ENCODE measurements at places on chromosomes 3 and 15. TPM values are rescaled to one million over a fixed set of nuclear protein-coding genes. Genes with fewer than 3 reads are reported as not detected.
A peak's percentile ranks its signal among the peaks of the same experiment; 100 is the strongest.

DNA sequence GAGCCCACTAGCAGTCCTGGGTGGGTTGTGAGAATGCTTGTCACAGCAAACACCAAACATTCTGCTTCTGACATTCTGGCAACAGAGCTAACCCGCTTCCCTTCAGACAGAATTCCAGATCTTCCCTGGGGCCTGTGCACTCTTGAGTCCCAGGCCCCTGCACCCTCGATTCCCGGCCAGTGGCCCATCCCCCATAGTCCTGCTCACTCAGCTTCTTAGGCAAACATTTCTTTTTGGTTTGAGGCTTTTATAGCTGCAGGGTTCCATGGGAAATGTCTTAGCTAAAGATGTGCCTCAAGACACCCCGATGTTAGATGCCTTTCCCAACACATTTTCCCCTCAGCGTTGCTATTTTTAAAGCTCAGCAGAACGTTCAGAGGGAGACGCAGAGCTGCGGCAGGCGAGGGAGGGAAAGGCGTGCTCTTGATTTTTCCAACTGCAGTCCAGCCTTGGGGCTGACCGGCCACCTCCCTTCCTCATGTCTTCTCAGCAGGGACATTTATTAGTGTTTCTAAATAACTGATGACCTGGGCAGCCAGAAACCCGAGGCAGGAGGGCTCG lies 35.2 kb downstream of the ABTB1 start:
- no peak for DNase-seq

DNA sequence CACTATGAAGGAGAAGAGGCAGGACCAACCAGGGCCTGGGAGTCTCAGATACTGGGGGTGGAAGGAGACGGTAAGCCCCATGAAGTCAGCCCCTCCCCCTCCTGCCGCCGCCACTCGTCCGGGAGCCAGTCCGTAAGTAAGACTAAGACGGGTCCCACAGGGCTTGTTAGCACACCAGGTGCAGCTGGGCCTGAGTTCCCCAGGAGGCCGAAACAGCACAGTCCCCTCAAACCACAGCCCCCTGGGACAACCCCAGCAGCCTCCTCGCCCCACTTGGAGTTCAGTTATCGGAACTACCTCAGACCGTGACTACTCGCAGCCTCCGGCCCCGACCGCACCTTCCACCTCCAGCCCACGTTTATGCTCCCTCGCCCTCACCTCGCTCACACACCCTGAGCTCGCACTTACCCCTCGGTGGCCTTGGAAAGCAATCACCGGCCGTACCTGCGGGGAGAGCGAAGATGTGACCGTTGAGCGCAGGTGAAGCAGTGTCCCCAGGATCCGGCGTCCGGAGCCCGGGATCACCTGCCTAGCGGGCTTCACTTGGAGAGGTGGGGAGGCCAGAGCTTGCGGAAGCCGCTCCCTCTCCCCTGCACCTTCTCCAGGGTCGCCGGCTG lies 557 bp downstream of the ELL3 start:
- no peak for DNase-seq

DNA sequence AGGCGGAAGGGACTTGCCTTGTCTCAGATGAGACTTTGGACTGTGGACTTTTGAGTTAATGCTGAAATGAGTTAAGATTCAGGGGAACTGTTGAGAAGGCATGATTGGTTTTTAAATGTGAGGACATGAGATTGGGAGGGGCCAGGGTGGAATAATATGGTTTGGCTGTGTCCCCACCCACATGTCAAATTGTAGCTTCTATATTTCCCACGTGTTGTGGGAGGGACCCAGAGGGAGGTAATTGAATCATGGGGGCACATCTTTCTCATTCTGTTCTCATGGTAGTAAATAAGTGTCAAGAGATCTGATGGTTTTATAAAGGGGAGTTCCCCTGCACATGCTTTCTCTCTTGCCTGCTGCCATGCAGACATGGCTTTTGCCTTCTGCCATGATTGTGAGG lies 89.2 kb downstream of the CGGBP1 start:
- no peak for DNase-seq

- no peak for DNase-seq
Observed at GRCh38 chr3:45558431-45558830, 36.1 kb upstream of the LIMD1 start.

DNA sequence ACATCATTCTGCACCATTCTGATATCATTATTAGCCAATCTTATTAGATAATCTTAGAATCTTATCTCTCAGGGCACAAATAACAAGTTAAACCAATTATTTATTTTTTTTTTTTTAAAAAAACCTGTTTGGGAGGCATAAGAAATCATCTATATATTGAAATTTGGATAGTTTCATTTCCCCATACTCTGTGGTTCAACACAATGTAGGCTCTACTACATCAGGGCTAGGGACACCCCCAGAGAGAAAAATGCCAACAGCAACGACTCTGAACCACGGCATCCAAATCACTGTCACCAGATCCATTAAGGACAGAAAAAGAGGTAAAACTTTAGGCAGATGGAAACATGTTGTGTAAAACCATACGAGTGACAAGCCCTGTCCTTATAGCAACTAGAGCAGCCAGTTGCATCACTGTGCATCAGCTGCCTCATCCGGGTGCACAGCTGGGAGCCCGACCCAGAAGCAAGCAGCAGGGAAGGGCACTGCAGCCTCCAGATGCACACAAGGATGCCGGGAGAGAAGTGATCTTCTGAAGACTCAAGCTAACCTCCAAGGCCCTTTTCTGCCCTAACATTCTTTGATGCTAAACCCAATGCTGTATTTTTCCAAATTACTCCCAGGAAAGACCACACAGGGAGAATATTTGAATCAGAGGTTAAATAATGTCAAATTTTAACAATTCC lies 381.1 kb downstream of the CTNNB1 start:
- DNase-seq = no peak

- DNase-seq = no peak
Observed at GRCh38 chr3:161409069-161409468, 37.8 kb upstream of the SPTSSB start.

- no peak for DNase-seq
Observed at GRCh38 chr3:197501879-197502620, 53.7 kb downstream of the BDH1 start.

DNA sequence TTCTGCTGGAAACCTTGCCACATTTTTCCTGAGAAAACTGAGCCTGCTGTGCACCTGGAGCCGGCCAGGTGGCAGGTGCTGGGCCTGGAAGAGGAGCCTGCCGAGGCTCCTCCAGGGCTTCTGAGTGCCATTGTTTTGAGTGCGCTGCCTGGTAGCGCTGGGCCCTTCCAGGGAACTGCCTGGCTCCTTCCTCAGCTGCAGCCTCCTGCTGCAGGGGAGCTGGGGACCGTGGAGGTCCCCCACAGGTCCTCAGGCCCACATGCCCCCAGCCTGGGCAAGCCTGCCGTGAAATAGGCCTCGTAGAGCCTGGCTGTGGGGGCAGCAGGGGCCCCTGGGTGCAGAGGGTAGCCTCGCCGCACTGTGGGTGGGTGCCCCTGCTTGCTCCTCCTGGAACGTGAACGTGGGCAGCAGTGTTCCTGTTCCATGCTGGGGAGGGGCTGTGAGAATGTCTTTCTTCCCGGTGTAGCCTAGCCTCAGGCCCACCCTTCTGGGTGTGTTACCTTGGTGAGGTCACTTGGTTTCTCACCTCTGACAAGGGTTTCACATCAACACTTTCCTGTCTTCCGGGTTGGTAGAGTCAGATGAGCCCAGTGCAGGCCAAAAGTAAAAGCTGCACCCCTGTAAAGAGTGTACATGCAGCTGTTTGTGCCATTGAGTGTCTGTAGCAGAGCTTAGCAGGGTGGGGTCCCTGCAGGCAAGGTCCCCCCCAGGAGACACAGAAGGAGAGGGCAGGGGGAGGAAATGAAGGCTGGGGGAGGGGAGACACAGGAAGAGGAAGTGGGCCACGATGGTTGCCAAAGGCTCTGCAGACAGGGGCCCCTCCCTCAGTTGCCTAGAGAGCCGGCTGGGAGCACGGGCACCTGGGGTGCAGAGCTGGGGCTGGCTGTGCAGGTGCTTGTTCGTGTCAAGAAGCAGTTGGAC lies 34.5 kb downstream of the KLF13 start:
- no peak for DNase-seq

- DNase-seq = no peak
Observed at GRCh38 chr3:112027826-112028225, 6.7 kb upstream of the TMPRSS7 start.

- DNase-seq = peak; percentile 60
Observed at GRCh38 chr15:66566963-66567531, 1.2 kb upstream of the LCTL start.

GRCh38 chr3:89577637-89578530 lies 470.5 kb downstream of the EPHA3 start:
- DNase-seq = no peak

- no peak for DNase-seq
Observed at GRCh38 chr3:76871655-76872054, 168.2 kb upstream of the ROBO2 start.

DNA sequence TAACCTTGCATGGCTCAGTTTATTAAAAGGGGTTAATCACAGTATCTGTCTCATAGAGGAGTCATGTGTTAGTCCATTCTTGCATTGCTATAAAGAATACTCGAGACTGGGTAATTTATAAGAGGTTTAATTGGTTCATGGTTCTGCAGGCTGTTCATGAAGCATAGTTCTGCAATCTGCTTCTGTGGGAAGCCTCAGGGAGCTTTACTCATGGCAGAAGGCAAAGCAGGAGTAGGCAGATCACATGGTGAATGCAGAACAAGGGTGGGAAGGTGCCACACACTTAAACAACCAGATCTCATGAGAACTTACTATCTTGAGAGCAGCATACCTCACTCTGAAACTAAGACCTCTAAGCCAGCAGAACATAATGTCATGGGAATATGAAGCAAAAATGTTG lies 42.2 kb upstream of the PTX3 start:
- DNase-seq = no peak

DNA sequence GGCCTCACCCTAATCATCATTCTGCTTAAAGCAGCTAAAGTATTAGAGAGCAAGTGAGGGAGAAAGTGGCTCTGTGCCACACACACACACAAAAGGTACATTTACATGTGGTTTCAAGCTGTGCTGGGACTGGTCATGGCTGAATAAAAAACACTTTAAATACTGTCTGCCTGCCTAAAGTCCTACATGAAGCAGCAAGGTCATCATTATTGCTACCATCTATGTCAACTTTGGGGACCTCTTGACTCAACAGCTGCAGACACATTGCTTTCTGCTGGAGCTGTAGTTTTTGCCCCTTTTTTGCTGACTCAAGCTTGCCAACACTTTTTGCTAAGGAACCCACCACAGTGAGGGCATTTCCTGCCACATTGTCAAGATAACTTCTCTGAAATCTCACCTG lies 1237.9 kb downstream of the ROBO2 start:
- no peak for DNase-seq

- no peak for DNase-seq
Observed at GRCh38 chr15:37219211-37219701, 118.9 kb upstream of the MEIS2 start.

DNA sequence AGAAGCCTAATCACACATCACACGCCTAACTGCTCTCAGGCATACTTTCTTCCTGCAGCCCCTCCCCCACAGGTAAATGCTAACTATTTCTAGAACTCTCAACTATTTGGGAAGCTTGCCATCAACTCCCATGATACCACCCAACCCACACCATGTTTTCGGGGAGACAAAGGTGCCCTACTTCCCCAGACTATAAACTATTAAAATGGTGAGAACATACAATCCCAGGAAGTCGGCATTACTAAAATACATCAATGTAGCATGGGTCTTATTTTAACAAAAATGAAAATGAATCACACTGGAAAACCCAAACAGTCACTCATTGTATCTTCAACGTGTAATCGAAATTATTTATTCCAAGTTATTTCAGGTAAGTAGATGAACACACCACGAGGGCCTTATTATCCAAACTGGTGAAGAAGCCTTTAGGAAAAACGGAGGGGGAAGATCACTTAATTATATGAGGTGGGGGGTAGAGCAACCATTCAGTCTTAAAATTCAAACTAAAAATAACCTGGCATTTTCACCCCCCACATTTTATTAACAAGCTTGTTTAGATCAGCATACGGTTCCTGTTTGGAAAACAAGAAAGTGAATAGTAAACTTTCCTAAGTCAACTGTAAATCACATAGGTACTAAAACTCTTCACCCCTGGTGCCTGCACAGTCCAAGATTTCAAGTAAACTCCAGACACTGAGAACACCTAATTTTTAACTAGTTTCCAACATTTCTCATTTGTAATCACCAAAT lies 1.9 kb downstream of the TBL1XR1 start:
- no peak for DNase-seq

- no peak for DNase-seq
Observed at GRCh38 chr15:96342406-96343112, 12.1 kb downstream of the NR2F2 start.

- DNase-seq = no peak
Observed at GRCh38 chr15:73982222-73982962, 9.7 kb downstream of the STOML1 start.

DNA sequence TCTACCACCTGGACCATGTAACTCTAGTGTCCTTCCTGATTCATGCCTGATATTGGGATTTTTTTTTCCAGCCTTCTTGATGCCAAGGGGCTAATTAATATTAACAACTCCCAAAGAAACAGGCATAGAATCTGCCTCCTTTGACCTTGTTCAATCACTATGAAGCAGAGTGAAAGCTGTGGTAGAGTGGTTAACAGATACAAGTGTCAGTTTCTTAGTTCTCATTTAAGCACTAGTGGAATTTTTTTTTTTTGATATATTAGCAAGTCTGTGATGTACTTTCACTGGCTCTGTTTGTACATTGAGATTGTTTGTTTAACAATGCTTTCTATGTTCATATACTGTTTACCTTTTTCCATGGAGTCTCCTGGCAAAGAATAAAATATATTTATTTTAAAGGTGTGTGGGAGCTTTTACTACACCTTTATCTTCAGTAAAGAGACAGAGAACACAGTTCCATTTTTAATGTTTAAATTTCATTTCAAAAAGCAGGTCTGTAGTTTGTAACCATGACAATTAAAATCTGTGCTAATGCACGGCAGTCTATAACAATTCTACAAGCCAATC lies 67.1 kb downstream of the TOP2B start:
- DNase-seq = no peak

GRCh38 chr3:149428087-149428486 lies 46.4 kb upstream of the TM4SF4 start:
- DNase-seq = no peak

CGNL1 gene
- total RNA-seq = 40.4 TPM

ZKSCAN7 gene
- 25.0 TPM for total RNA-seq

RFT1 gene
- total RNA-seq = 22.0 TPM

TRH gene
- total RNA-seq = 0.36 TPM

OTOL1 gene
- not detected for total RNA-seq

HIGD2B gene
- total RNA-seq = not detected

RFTN1 gene
- 0.73 TPM for total RNA-seq

FRMD4B gene
- total RNA-seq = 39.1 TPM

SPINT1 gene
- 217 TPM for total RNA-seq

SCN11A gene
- 1.6 TPM for total RNA-seq

C15orf62 gene
- total RNA-seq = 1.8 TPM

FOXB1 gene
- not detected for total RNA-seq

GCHFR gene
- 30.6 TPM for total RNA-seq

PRSS50 gene
- total RNA-seq = 1.9 TPM

ROPN1B gene
- not detected for total RNA-seq

PSTPIP1 gene
- total RNA-seq = not detected

ZNF660 gene
- total RNA-seq = 22.6 TPM

EAF2 gene
- total RNA-seq = 7.6 TPM

APH1B gene
- 19.8 TPM for total RNA-seq

MTMR10 gene
- 21.1 TPM for total RNA-seq

SLC22A13 gene
- total RNA-seq = 0.62 TPM

SLC12A1 gene
- not detected for total RNA-seq
